ENCODE measurements at places on chromosomes 3 and 15. TPM values are rescaled to one million over a fixed set of nuclear protein-coding genes. Genes with fewer than 3 reads are reported as not detected.

SPCS1 gene
- total RNA-seq, result 60.1 TPM

- no peaks in the 10 kb centered on the region for H3K36me3 ChIP-seq
- H3K4me3 ChIP-seq, result peak overlapping the region; percentile 73
- peaks cover 64% of the 10 kb centered on the region for H3K27me3 ChIP-seq
Measured at GRCh38 chr3:160224811-160225175, 429 bp upstream of the C3orf80 start.

EIF2A gene
- 238 TPM for total RNA-seq

- H3K27ac ChIP-seq, result no peak overlapping the region
- peaks cover 10% of the 10 kb centered on the region for H3K4me1 ChIP-seq
- peak overlapping the region; percentile 47 for H3K4me3 ChIP-seq
- H3K36me3 ChIP-seq, result no peaks in the 10 kb centered on the region
- no peaks in the 10 kb centered on the region for H3K27me3 ChIP-seq
Measured at GRCh38 chr3:133441867-133442270, 42.0 kb downstream of the BFSP2 start.

DNA sequence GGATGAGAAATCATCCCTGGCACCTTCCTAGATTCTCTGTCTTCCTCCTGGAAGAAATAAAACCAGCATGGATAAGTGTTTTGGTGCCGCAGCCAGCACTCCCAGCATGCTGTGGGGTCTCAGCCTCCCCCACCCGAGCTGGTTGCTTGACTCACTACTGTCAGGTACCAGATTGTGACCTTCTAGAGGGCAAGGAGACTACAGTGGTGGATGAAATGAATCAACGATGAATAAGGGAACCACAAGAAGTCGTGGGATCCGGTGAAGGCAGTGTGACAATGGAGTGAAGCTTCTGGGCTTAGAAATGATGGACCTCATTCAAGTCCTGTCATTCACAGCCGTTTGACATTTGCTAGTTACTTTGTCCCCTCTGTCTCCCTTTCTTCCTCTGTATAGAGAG lies 50.2 kb upstream of the SLCO3A1 start:
- H3K4me3 ChIP-seq, result no peak overlapping the region
- no peaks in the 10 kb centered on the region for H3K4me1 ChIP-seq

DNA sequence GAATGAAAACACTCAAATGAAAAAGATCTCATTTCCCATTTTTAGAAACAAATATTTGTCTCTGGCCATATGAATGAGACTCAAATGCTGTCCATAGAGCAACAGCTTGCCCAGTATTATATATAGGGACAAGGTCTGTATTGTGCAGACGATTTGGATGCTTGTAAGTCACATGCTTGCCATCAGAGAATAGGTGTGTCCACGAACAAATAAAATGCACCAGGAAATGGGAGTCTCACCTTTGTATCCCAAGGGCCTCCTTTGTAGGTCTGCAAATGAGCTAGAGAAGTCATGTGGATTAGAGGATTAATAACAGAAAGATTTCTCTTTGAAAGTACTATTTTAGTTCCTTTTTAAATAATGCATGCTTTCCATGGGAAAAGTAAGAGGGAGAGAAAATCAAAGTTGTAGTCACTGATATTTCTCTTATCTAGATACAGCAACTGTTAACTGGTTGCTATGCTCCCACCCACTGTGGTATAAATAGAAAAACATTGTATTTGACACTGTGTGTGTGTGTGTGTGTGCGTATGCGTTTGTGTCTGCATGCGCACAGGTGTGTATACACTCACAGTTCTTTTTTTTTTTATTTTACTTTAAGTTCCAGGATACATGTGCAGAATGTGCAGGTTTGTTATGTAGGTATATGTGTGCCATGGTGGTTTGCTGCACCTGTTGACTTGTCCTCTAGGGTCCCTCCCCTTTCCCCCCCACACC lies 383.4 kb upstream of the ARRDC4 start:
- no peaks in the 10 kb centered on the region for H3K36me3 ChIP-seq
- no peak overlapping the region for H3K4me3 ChIP-seq
- no peaks in the 10 kb centered on the region for H3K4me1 ChIP-seq
- no peaks in the 10 kb centered on the region for H3K27me3 ChIP-seq
- DNase-seq, result no peak
- no peak overlapping the region for H3K27ac ChIP-seq

DNA sequence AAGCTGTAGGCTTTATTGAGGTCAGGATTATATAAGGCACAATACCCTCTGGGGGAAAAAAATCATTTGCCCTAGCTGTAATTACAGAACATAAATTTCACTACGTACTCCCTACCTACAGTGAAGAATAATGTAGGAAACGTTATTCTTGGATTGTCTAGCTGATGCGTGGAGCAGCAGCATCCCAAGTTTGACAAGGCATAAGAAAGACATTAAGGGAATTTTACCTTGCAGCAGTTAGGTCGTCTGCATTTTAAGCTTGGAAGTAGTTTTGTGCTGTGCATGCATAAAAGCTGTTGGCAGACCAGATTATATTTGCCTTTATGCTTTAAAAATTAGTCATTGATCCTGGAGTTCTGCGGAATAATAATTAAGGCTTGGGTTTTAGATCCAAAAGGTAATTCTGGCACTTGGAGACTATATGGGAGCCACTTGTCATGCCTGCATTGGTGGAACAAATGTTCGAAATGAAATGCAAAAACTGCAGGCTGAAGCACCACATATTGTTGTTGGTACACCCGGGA lies 2.2 kb downstream of the EIF4A2 start:
- H3K27me3 ChIP-seq, result no peaks in the 10 kb centered on the region
- peak overlapping the region; percentile 100 for H3K27ac ChIP-seq
- no peak for DNase-seq
- H3K4me1 ChIP-seq, result peaks cover 33% of the 10 kb centered on the region
- peak overlapping the region; percentile 100 for H3K4me3 ChIP-seq

GRCh38 chr3:157179365-157179803 lies 19.4 kb upstream of the CCNL1 start:
- no peak overlapping the region for H3K4me3 ChIP-seq
- no peak overlapping the region for H3K27ac ChIP-seq
- no peaks in the 10 kb centered on the region for H3K27me3 ChIP-seq

ANKUB1 gene
- not detected for total RNA-seq

DNA sequence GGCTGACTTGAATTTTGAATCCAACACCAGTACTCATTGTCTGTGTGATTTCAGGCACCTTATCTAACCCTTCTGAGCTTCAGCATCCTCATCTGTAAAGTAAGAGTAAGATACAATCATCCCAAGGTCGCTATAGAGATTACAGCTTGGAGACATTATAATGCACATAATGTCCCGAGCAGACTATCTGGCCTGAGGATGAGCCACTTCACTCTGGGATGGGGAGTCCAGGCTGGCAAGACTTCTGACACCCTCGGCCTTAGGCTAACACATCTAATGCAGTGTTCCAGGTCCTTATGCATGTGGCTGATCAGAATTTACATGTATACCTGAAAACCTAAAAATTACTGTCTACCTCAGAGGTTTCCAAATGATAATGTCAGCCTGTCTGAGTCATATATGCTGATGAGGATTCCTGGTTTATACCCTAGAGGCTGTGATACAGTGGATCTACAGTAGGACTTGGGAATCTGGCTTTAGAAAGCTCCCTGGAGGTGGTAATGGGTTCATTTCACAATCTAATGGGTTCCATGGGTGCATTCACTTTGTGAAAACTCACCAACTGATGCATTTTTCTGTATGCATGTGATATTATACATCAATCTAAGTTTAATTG lies 229.0 kb upstream of the SLCO3A1 start:
- no peaks in the 10 kb centered on the region for H3K27me3 ChIP-seq
- no peaks in the 10 kb centered on the region for H3K36me3 ChIP-seq
- no peak overlapping the region for H3K4me3 ChIP-seq
- H3K4me1 ChIP-seq, result no peaks in the 10 kb centered on the region
- no peak for DNase-seq
- H3K27ac ChIP-seq, result no peak overlapping the region

DNA sequence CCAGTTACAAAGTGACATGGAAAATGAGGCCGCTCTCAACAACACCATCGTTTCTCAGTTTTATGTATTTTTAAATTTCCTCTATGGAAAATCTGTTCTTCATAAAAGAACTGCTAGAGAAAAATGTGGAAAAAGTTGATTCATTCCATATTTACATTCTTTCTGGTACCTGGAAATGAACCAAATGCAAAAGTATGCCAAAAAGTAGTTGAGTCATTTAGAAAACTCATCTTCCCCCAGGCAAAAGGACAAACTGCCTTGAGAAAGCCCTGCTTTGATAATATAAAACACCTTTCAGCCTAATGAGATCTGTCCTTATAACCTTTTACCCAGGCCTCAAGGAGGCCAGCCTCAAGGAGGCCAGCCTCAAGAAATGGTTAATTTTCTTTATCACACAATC lies 283.0 kb upstream of the VEPH1 start:
- peaks cover 28% of the 10 kb centered on the region for H3K4me1 ChIP-seq
- H3K27ac ChIP-seq, result peak overlapping the region; percentile 24
- peak; percentile 83 for DNase-seq
- no peaks in the 10 kb centered on the region for H3K36me3 ChIP-seq
- H3K4me3 ChIP-seq, result no peak overlapping the region

GRCh38 chr3:22714749-22715148 lies 488.4 kb upstream of the UBE2E2 start:
- no peak overlapping the region for H3K4me3 ChIP-seq
- no peak for DNase-seq
- H3K4me1 ChIP-seq, result no peaks in the 10 kb centered on the region

DNA sequence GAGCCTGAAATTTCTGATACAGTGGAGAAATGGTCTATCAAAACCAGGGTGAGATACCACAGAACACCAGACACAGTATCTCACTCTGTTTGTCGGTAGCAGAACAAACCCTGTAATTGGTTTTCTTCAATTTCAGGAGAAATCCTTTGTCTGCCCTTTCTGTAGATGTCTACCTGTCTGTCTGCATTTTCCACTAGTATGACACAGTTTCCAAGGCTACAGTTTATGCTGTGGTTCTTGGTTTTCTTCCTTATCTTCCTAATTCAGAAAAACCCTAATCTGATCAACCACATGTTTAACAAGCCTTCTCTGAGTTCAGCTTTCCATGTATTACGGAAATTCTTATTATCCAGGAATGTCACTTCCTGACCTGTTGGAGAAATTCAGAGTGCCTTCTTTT lies 70.8 kb downstream of the SCN11A start:
- H3K4me1 ChIP-seq, result peaks cover 6% of the 10 kb centered on the region
- no peak overlapping the region for H3K4me3 ChIP-seq
- no peaks in the 10 kb centered on the region for H3K27me3 ChIP-seq
- H3K36me3 ChIP-seq, result no peaks in the 10 kb centered on the region

DNA sequence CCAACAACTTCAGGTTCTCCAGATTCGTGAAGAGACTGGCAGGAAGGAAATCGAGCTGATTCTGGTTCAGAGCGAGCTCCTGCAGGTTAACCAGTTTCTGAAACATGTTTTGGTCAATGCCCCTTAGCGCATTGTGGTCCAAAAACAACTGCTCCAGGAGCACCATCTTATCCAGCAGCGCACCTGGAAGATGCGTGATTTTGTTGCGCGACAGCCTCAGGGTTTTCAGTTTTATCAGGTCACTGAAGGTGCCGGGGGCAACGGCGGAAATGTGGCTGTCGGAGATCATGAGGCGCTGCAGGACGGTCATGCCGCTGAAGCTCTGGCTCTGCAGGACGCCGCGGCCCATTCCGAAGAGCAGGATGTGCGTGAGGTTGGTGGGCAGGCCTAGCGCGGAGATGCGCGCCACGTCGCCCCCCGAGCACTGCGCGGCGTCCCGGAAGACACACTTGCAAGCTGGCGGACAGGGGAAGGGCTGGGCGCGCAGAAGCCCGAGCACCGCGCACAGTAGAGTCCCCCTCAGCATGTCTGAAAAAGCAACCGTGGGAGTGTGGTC lies 1.2 kb downstream of the GP5 start:
- peaks cover 3% of the 10 kb centered on the region for H3K27me3 ChIP-seq
- H3K4me1 ChIP-seq, result peaks cover 3% of the 10 kb centered on the region
- peak overlapping the region; percentile 49 for H3K4me3 ChIP-seq

COPS2 gene
- total RNA-seq, result 101 TPM

TEX55 gene
- not detected for total RNA-seq

DNA sequence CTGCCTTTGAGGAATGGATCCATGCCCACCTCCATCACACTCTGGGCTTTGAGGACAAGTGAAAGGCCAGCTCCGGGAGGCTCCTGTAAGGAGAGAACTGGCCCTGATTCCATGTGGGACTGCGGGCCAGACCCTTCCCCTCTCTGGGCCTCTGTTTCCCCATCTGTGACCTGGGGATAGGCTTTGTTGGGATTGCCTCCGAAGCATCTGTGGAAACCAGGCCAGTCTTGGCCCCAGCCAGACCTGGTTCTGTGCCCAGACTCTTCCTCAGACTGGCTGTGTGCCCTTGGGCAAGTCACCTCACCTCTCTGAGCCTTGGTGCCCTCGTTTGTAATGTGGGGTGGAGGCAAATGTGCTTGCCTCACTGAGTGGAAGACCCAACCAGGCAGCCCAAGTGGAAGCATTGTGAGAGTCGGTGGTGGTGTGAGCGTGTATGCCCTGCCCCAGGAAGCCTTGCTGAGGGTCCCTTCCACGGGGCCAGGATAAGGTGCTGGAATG lies 21.0 kb upstream of the SEC13 start:
- no peak overlapping the region for H3K4me3 ChIP-seq
- no peaks in the 10 kb centered on the region for H3K27me3 ChIP-seq
- peak; percentile 26 for DNase-seq
- no peak overlapping the region for H3K27ac ChIP-seq

- H3K4me1 ChIP-seq, result peaks cover 16% of the 10 kb centered on the region
- DNase-seq, result no peak
- peak overlapping the region; percentile 98 for H3K4me3 ChIP-seq
- H3K36me3 ChIP-seq, result peaks cover 8% of the 10 kb centered on the region
- H3K27ac ChIP-seq, result peak overlapping the region; percentile 94
Measured at GRCh38 chr15:89893027-89893426, 767 bp downstream of the AP3S2 start.

DNA sequence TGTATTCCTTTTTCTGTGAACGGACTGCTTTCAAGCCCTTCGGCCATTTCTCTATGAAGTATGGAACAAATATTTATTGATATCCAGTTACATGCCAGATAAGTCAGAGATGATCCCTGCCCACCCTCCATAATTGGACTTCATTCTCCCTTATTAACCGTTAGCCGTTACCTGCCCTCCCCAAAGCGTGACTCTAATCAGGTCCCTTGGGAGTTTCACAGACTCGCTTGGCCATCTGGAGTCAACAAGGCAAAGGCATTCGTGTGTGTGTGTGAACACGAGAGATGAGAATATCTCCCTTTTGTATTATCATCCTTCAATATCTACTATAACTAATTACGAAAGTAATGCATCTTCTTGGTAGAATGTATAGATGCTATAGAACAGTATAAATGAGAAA lies 314.5 kb downstream of the TLE3 start:
- no peaks in the 10 kb centered on the region for H3K36me3 ChIP-seq
- no peak overlapping the region for H3K4me3 ChIP-seq
- peaks cover 8% of the 10 kb centered on the region for H3K4me1 ChIP-seq
- peaks cover 12% of the 10 kb centered on the region for H3K27me3 ChIP-seq

Measured in osteoblast (primary cell).